Natural killer cell treated with Interleukin-12 subunit alpha and Interleukin-12 subunit beta and Interleukin-15 and Interleukin-18, amount 100 ng/mL, for 72 hours (primary cell): ENCODE measurements at places on chromosomes 7 and 10. TPM values are rescaled to one million over a fixed set of nuclear protein-coding genes. Genes with fewer than 3 reads are reported as not detected.

GRCh38 chr7:126606331-126606730, 646.4 kb downstream of the GRM8 start:
- DNase-seq, result no peak

Gene NEBL
- not detected for total RNA-seq

DNA sequence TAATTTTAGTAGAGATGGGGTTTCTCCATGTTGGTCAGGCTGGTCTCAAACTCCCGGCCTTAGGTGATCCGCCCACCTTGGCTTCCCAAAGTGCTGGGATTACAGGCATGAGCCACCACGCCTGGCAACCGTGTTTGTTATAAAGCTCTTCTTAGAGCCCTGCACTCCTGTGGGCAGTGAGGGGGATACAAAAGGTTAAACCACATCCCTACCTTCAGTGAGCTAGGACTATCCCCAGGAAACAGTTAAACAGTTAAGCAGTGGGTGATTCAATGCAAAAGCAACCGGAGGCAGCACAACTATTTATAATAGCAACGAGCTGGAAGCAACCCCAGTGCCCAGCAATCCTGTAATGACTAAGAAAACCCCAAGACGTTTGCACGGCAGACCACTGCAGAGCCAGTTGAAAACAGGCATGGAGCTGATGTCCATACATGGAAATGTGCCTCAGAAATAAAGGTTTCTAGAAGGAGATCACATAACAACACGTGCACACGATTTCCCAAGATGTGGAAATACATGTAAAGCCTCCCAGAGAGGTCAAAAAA, 107.2 kb upstream of the LYZL2 start:
- no peak for DNase-seq

Gene SMKR1
- 2.1 TPM for total RNA-seq

DNA sequence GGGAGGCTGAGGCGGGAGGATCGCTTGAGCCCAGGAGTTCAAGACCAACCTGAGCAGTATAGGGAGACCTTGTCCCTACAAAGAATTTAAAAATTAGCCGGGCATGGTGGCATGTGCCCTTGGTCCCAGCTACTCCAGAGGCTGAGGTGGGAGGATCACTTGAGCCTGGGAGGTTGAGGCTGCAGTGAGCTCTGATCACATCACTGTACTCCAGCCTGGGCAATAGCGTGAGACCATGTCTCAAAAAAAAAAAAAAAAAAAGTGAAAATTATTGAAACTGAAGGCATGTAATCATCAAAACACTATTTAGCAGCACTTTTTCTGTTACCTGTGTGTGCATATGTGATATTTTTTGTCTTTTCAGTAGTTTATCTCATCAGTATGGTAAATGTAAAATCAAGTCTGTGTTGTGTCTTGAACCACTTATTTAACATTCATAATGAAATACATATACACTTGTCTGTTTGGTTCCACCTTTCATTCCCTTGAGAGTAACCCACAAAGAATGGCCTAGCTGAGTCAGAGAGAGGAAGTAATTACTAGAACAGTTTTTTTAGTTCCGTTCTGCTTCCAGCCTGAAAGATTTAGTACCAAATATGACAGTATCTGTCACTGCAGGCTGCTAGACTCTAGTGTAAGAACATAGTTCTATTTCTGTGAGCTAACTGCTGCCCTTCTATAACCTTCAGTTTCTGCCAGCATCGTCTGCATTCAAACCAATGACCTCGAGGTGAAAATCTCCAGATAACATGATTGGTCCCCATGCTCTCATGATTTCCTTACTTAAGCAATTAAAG, 68.6 kb downstream of the MMRN2 start:
- no peak for DNase-seq

Gene FEZF1
- not detected for total RNA-seq

Gene COL17A1
- not detected for total RNA-seq

Gene NPC1L1
- 0.12 TPM for total RNA-seq

Gene SRRM3
- total RNA-seq, result not detected

DNA sequence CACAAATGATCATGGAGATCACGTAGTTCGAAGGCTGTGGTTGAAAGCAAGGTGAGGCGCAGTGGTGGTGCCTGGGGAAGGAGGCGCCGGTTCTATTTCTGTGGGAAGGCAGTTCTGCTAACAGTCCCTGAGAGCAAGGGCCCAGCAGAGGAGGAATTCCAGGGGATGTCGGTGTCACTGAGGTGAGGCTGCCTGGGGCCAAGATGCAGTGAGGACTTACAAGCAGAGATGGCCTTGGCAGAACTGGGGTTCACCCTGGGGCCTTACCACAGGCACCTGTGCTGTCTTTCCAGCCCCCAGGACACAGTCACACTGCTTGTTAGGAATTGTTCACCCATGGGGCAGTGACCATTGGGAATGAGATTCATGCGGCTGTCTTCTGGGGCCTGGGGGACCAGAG, 26.7 kb downstream of the GBX1 start:
- DNase-seq, result no peak

- no peak for DNase-seq
These were observed 171.2 kb upstream of the COL1A2 start for GRCh38 chr7:94223375-94224084.

DNA sequence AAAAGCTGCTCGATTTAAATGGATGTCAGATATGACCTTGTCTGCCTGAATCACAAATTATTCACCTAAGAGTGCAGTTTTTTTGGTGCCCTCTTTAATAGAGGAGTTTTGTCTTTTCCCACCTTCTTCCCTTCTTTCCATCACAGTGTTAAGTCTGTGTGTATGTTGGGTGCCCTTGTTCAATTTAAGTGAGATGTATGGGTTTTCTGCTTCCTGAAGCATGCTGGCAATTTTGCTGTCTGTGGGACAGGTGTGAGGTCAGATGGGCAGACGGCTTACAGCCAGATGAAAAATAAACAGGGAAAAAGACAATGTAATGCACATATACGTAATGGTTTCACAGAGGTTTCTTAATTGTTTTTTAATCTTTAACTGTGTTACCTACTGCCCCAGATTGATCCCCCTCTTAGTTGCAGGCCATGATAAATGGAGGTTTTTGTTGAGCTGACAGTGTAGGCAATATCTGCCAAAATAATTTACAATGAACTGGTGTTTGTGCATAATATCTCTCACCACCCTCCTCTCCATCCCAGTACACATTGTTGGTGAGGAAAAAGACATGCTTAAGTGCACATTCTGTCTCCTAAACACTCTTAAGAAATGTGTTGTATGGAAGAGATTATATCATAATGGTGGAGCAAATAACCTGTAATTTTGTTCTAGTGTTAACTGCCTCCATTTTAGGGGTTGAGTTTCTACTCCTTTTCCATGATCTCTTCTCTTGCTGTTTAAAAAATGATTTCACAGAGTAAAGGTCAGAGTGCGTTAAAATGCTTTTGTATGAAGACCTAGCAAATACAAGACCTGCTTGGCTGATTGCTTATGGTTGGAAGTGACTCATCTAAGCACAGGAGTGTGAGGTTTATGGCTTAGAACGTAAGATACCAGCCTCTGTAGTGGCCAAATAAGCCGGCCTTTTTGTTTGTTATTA, 123.9 kb downstream of the LRRC4 start:
- no peak for DNase-seq

- no peak for DNase-seq
These were observed 135.5 kb downstream of the ALOX5 start for GRCh38 chr10:45509491-45509890.

DNA sequence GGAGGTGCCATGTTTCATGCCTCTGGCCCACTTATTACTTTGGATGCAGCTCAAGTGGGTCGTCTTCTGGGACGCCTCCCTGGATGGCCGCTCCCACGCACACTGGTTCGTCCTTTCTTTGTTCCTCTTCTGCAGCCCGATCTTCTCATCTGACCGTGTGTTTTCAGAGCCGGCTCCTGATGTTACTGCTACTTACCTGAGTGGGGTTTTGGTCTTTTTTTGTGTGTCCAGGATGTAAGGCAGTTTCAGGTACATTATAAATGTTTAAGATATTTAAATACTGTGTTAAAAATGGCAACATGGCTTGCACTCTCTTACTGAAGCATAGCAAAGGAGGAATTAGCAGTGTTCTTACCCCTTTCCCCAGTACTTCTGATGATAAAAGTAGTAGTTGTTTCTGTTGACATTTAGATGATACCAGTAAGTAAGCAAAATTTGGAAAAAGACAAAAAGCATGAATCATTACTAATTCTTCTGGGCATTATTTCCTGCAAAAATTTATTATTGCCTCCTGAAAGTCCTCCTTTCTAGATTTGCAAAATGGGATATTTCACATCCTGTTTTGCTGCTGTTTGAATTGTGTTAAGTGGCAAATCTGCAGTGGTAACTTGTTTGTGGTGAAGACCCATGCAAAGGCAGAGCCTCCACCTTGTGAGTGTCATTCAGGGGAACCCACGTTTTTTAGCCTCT, 59.4 kb downstream of the SHH start:
- no peak for DNase-seq

GRCh38 chr10:84401854-84402611, 73.6 kb downstream of the CCSER2 start:
- no peak for DNase-seq

- DNase-seq, result no peak
These were observed 139.3 kb downstream of the TWIST1 start for GRCh38 chr7:18978108-18978495.

DNA sequence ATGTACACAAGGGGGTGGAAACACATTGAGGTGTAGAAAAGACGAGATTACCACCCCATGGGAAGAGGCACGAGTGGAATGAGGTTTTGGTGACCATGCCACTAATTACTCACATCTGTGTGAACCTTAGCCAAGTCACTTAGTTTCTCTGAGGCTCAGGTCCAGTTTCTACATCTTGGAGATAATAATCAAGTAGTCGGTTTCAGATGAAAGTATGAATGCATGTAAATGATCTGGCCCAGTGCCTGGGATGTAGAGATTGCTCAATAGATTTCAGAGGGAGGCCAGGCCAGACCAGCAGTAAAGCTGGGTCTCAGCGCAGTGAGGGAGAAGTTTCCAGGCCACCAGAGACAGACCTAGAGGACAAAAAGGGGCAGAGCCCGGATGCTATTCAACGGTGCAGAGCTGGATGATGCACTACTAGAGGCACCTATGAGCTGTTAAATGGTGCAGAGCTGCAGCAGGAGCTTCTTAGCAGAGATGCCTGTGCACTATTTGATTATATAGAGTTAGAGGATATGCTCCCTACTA, 725.1 kb downstream of the GRID1 start:
- no peak for DNase-seq

- DNase-seq, result no peak
These were observed 243.2 kb downstream of the HTR7 start for GRCh38 chr10:90614631-90615030.

Gene CELF2
- total RNA-seq, result 185 TPM

- DNase-seq, result no peak
These were observed 56.2 kb downstream of the MRC1 start for GRCh38 chr10:17865351-17865750.

Gene TMEM236
- total RNA-seq, result 0.10 TPM

Gene PTPRZ1
- not detected for total RNA-seq

DNA sequence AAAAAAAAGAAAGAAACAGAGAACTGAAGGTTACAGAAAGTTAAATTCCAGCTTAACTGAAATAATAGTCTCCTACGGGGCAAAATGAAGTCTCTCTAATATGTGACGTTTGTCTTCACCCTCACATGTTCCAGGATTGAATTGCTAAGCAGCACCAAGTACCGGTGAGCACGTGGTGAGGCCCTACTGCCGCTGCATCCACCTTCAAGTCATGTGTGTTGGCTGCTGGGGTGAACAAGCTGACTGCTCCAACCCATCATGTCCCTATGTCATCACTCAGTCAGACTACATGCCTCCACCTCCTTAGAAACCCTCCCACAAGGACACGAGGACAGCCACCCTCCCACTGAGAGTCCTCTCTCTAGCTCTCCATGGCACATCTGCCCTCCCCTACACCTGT, 35.4 kb upstream of the NPFFR1 start:
- DNase-seq, result no peak

Gene ABCF2
- 118 TPM for total RNA-seq

DNA sequence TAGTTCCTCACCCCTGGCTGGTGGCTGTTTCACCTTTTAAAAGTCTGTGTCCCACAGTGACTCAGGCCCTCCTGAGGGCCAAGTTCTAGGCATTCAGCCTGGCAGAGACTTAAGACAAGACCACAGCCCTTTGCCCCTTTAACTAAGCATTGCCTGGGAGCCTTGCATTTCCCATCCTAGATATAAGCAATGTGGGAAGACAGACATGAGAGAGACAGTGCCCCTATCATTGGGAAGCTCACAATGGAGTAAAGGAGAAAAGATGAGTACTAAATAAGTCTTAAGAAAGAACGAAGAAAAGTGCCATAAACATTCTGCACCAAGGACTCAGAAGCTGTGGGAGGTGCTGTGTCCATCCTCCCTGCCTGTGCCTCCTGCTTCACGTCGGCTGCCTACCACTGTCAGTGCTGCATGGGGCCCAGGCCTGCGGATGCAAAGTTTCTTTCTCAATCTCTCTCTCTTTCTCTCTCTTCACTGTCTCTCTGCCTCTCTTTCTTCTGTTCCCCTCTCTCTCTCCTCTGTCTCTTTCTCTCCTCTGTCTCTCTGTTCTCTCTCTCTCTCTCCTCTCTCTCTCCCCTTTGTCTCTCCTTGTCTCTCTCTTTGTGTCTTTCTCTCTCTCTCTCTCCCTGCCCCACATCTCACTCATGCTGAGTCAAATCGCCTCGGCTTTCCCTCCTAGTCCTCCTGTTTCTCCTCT, 21.5 kb downstream of the GPRIN2 start:
- DNase-seq, result no peak

DNA sequence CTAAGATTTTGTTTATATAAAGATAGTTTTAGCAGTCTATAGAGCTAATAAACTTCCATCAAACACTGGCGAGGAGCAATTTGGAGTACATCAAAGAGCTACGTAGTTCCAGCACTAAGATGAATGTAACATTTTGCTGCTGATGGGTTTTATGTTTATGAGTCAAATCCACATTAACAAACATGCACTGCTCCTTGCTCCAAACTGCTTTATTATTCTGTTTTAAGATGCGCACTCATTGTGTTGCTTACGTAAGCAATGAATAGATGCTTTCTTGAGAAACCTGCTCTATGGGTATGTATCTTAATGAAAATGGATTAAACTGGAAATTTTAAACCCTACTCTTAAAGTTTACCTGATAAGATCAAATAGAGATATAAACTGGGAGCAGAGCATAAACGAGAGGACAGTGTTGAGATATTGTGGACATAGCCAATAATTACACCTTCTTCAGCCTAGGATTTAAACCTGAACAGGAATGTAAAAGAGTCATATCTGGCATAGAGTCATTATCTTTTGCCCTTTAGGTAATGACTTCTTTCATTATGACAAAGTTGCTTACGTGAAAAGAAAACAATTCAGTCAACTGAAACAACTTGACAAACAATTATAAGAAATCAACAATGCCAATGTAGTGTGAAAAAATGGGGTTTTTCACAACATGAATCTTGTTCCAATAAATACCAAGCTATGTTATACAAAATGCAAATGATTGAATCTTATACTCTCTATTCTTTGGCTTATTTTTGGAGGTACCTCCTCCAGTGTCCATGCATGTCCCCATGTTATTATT, 153.5 kb upstream of the MTPN start:
- no peak for DNase-seq

Gene MMD2
- total RNA-seq, result not detected
